ENCODE measurements at places on chromosomes 13 and 19. TPM values are rescaled to one million over a fixed set of nuclear protein-coding genes. Genes with fewer than 3 reads are reported as not detected.

DNA sequence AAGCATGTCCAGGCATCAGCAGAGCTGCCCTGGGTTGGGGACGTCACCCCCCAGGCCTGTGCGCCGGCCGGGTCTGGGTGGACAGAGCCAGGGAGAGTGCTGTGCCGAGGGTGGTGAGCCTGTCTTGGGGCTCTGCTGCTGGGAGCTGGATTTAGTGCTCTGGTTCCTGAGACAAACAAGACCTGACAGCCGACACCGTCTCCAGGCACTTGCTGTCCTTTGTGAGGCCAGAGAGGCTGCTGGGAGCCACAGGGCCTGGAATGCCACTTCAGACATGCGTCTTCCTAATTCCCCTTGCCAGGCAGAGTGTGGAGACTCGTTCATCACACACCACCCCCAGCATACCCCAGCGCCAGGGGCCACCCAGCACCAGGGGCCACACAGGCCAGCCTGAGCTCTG is 165.8 kb downstream of the KDM4B start:
- H3K27me3 ChIP-seq: no peaks in the 10 kb centered on the region
- H3K4me1 ChIP-seq: no peaks in the 10 kb centered on the region
- no peak overlapping the region for H3K27ac ChIP-seq
- peaks cover 15% of the 10 kb centered on the region for H3K36me3 ChIP-seq
- no peak overlapping the region for H3K4me3 ChIP-seq

GRCh38 chr13:80001510-80001842 is 339.4 kb downstream of the SPRY2 start:
- no peaks in the 10 kb centered on the region for H3K27me3 ChIP-seq
- H3K36me3 ChIP-seq: no peaks in the 10 kb centered on the region
- H3K27ac ChIP-seq: no peak overlapping the region
- no peaks in the 10 kb centered on the region for H3K4me1 ChIP-seq
- no peak for DNase-seq

The TPTE2 gene
- total RNA-seq: not detected

GRCh38 chr19:13044231-13044836 is 49.1 kb downstream of the NFIX start:
- H3K4me3 ChIP-seq: no peak overlapping the region
- peaks cover 25% of the 10 kb centered on the region for H3K4me1 ChIP-seq
- H3K27me3 ChIP-seq: no peaks in the 10 kb centered on the region
- peaks cover 20% of the 10 kb centered on the region for H3K36me3 ChIP-seq
- DNase-seq: no peak

DNA sequence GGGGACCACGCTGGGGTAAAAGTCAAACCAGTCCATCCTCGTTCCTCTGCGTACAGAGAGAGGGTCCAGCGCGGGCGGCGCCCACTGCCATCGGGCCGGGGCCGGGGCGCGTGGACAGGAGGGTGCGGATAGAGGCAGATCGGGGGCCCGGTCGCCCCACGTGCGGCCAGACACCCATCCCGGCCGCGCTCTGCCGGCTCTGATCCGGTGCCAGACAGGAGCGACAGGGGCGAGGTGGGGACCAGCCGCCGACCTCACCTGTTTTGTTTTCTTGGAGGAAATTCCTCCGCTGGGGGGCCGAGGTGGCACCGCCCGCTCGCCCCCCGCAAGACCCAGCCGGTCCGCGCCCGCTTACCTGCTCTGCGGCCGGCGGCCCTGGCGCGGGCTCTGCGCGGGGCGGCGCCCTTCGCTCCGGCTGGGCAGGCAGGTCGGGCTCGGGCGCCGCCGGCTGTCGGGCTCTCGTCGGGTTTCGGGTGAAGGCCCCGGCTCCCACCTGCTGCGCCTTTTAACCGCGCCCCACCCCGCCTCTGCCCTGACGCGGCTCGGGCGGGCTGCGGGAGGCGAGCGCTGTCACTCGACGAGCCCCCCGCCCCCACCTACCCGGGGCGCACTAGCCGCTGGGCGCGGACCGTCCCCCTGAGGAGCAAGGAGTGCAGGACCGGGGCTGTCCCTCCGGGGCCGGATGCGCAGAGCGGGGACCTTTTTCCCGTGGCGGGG is at the start of gene GJB6:
TSS of gene GJB6 (minus strand) at position 481 of the 717 bp plus-strand sequence. CDS start 8,839 bp downstream, outside the sequence.
- no peak within 1 kb of the TSS for H3K4me3 ChIP-seq
- no peaks in the 10 kb centered on the region for H3K4me1 ChIP-seq
- H3K36me3 ChIP-seq: no peaks in the 10 kb centered on the region
- H3K27ac ChIP-seq: no peak within 1 kb of the TSS
- no peak for DNase-seq

The ELOF1 gene
- total RNA-seq: 29.6 TPM

DNA sequence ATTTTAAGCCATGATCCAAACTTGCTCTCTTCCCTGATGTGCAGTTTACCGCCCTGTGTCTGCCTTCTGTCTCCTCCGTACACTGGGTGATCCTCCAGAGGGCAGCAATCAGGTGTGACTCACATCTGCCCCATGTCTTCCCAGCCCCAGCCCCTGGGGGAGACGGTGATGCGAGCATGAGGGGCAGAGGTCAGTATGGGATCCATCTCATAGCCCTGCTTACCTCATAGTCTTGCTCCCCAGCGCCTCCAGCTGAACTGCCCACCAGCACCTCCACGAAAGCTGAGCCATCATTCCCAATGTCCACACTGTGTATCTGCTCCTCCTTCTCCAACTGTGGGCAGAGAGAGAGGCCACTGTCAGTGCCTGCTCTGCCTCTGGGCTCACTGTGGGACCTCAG is 14.6 kb downstream of the XRCC1 start:
- no peak for DNase-seq
- no peaks in the 10 kb centered on the region for H3K27me3 ChIP-seq
- peaks cover 6% of the 10 kb centered on the region for H3K36me3 ChIP-seq
- H3K27ac ChIP-seq: peak overlapping the region; percentile 26

DNA sequence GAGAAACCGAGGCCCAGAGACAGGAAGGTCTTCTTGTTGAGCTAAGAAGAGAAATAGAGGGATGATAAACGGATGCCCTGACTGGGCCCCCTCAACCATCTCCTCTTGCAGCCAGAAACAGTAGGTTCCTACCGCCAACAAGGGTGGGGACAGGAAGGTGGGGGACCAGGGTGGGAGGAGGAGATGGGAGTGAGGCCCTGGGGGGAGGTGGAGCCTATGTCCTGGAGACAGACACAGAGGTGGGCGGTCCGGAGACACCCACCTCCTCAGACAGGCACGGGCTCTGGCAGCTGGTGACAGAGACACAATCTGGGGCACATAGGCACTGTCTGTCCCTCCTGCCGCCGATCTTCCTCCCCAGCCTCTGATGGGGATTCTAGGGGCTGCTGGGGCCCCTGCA is 16.9 kb downstream of the GADD45B start:
- no peaks in the 10 kb centered on the region for H3K36me3 ChIP-seq
- peaks cover 20% of the 10 kb centered on the region for H3K4me1 ChIP-seq
- no peak overlapping the region for H3K4me3 ChIP-seq
- no peaks in the 10 kb centered on the region for H3K27me3 ChIP-seq
- no peak overlapping the region for H3K27ac ChIP-seq
- DNase-seq: no peak

DNA sequence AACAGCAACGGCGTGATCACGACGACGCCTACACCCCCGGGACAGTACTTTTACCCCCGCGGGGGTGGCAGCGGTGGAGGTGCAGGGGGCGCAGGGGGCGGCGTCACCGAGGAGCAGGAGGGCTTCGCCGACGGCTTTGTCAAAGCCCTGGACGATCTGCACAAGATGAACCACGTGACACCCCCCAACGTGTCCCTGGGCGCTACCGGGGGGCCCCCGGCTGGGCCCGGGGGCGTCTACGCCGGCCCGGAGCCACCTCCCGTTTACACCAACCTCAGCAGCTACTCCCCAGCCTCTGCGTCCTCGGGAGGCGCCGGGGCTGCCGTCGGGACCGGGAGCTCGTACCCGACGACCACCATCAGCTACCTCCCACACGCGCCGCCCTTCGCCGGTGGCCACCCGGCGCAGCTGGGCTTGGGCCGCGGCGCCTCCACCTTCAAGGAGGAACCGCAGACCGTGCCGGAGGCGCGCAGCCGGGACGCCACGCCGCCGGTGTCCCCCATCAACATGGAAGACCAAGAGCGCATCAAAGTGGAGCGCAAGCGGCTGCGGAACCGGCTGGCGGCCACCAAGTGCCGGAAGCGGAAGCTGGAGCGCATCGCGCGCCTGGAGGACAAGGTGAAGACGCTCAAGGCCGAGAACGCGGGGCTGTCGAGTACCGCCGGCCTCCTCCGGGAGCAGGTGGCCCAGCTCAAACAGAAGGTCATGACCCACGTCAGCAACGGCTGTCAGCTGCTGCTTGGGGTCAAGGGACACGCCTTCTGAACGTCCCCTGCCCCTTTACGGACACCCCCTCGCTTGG is 966 bp downstream of the JUNB start:
- H3K36me3 ChIP-seq: peaks cover 2% of the 10 kb centered on the region
- H3K4me3 ChIP-seq: peak overlapping the region; percentile 73
- peaks cover 29% of the 10 kb centered on the region for H3K4me1 ChIP-seq
- no peak for DNase-seq
- H3K27ac ChIP-seq: peak overlapping the region; percentile 97

GRCh38 chr13:78595495-78596398 is 7.6 kb downstream of the POU4F1 start:
- no peaks in the 10 kb centered on the region for H3K36me3 ChIP-seq
- H3K4me3 ChIP-seq: no peak overlapping the region
- H3K27ac ChIP-seq: no peak overlapping the region
- DNase-seq: peak; percentile 11

- H3K36me3 ChIP-seq: no peaks in the 10 kb centered on the region
- peaks cover 14% of the 10 kb centered on the region for H3K4me1 ChIP-seq
- peak overlapping the region; percentile 47 for H3K4me3 ChIP-seq
- H3K27ac ChIP-seq: peak overlapping the region; percentile 38
- peak; percentile 86 for DNase-seq
Observed at GRCh38 chr19:47428177-47428894, 9.0 kb upstream of the MEIS3 start.

DNA sequence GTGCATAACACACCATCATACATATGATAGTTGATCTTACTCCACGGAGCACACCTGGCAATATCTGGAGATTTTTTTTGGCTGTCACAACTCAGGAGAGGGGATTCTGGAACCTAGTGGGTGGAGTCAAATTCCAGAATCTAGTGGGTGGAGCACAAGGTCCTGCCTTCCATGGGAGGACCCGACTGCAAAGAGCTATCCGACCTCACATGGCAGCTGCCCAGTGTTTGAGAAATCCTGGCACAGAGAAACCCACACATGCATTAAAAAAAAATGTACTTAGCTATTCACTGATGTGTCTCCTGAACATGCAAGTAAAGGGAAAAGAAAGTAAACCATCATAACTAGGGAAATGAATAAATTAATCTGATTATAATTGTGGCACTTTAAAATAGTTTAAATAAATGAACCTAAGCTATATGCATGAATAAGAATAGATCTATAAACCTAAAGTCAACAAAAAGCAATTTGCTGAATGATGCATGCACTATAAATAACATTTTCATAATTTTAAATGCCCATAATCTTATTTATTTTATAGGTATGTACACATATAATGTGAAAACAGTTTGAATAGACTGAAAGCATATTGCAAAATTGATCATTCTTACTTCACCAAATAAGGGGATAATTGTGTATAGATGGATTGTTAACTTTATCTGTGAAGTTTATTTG is 300.3 kb downstream of the MYO16 start:
- no peaks in the 10 kb centered on the region for H3K27me3 ChIP-seq
- peak; percentile 20 for DNase-seq
- H3K36me3 ChIP-seq: no peaks in the 10 kb centered on the region

- no peaks in the 10 kb centered on the region for H3K4me1 ChIP-seq
- no peaks in the 10 kb centered on the region for H3K36me3 ChIP-seq
- no peaks in the 10 kb centered on the region for H3K27me3 ChIP-seq
- H3K4me3 ChIP-seq: no peak overlapping the region
Observed at GRCh38 chr13:101868585-101869469, 416.4 kb downstream of the ITGBL1 start.

DNA sequence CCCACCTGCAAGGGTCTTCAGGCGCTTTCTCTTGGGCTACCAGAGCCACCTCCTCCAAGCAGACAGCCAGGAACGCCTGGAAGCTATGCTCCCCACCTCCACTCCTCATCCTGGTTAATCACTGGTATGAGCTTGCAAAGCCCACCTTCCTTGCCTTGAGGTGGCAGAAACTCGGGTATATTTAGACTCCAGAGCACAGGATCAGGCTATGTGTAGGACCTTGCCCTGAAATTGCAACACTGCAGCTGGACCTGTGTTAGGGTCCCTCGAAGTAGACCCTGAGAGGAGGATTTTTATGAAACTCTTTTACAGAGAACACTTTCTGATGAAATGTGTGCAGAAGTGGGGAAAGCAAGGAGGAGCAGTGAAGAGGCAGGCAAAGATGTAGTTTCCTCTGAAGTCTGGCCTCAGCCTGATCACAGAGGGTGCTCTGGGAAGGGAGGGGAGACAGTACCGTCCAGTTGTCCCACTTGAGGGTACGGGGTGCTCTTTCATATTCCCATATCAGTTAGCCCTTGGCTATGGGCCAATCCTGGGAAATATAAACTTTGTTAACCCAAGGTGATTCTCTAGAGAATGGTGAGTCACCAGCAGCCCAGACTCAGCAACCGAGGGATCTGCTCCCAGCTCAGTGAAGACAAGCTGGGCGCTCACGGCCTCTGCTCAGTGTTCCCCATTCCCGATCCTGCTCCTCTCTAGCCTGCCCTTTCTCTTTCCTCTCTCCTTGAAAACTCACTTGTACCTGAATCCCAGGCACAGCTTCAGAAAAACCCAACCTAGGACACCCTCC is 157.9 kb downstream of the UQCRFS1 start:
- H3K27me3 ChIP-seq: no peaks in the 10 kb centered on the region
- no peaks in the 10 kb centered on the region for H3K4me1 ChIP-seq
- no peak overlapping the region for H3K4me3 ChIP-seq
- H3K36me3 ChIP-seq: no peaks in the 10 kb centered on the region

GRCh38 chr13:41299316-41300094 is 11.6 kb upstream of the NAA16 start:
- H3K4me1 ChIP-seq: no peaks in the 10 kb centered on the region
- no peak overlapping the region for H3K4me3 ChIP-seq
- DNase-seq: no peak
- no peak overlapping the region for H3K27ac ChIP-seq

DNA sequence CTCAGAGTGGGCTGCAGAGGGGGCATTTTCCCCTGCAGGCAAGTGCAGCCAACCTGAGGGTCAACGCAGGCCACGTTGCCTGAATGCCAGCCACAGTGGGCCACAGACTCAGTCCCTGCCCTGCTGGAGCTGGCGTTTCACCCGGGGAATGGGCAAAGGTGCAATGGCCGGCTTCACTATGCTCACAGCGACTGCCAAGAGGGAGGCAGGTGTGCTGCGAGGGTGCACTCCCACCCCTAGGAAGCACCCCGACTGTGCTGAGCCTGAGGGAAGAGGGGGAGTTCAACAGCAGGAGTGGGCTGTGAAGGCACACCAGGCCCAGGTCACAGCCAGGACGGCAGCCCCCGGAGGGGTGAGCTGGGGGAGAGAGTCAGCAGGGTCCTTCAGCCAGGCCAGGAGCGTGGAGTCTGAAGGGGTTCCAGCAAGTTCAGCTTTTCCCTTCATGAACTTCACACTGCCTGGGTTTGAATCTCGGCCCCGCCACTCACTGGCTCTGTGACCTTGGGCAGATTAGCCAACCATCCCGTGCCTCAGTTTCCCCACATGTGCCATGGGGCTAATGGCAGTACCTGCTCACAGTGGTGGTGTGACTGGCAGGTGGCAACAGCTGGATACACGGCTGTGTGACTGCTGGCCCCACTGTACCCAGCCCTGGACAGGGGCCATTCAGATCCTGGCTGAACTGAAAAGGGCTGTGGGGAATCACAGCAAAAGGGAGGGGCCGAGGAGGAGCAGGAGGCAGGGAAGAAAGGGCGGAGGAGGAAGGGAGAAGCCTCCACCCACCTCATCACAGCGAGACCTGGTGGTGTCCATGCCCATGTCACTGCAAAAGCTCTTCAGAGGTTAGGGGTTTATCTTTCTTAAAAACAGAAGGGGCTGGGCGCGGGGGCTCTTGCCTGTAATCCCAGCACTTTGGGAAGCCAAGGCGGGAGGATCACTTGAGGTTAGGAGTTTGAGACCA is 7.6 kb downstream of the TRAPPC6A start:
- H3K4me1 ChIP-seq: no peaks in the 10 kb centered on the region
- no peaks in the 10 kb centered on the region for H3K36me3 ChIP-seq
- no peak for DNase-seq
- no peak overlapping the region for H3K4me3 ChIP-seq
